ENCODE measurements at places on chromosomes 3 and 15. TPM values are rescaled to one million over a fixed set of nuclear protein-coding genes. Genes with fewer than 3 reads are reported as not detected.

DNA sequence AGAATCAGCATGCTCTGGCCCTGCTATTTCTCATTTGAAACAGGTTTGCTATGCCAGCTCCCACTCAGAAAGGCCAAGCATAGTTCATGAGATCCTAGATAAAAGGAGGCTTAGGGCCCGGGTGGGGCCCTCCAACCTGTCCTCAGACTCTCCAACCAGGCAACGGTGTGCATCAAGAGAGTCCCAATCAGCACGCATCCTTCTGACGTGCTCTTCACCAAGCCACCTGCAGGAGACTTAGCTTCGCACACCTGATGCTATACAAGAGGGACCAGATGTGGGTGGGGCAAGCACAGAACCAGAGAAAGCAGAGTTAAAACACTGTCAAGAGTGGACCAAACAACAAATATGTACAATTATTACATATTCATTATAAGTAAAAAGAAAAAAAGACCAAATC lies 17.3 kb downstream of the STIMATE start:
- no peak overlapping the region for H3K27ac ChIP-seq
- no peaks in the 10 kb centered on the region for H3K27me3 ChIP-seq
- H3K36me3 ChIP-seq: peaks cover 8% of the 10 kb centered on the region
- no peaks in the 10 kb centered on the region for H3K4me1 ChIP-seq
- DNase-seq: no peak

DNA sequence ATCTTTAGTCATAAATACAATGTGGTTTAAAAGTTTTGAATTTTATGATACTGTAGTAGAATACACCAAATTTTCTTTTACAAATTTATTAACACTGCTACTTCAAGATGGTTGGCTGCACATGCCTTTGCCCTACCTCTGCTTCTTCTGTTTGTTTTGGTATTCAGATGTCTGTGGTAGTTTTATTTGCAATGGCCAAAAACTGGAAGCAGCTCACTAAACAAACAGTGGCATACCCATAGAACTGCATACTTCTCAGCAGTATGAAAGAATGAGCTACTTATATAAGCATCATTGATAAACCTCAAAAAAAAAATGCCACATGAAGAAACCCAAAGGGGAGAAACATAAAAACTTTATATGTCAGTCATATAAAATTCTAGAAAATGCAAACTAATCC lies 19.5 kb downstream of the ARIH2 start:
- H3K27me3 ChIP-seq: no peaks in the 10 kb centered on the region
- no peak overlapping the region for H3K4me3 ChIP-seq
- peaks cover 4% of the 10 kb centered on the region for H3K4me1 ChIP-seq
- DNase-seq: no peak

- DNase-seq: no peak
- H3K4me3 ChIP-seq: no peak overlapping the region
- H3K4me1 ChIP-seq: no peaks in the 10 kb centered on the region
- no peak overlapping the region for H3K27ac ChIP-seq
- H3K36me3 ChIP-seq: no peaks in the 10 kb centered on the region
Observed at GRCh38 chr15:88342666-88343065, 86.1 kb upstream of the NTRK3 start.

Gene TRPM1
- total RNA-seq: not detected

- no peaks in the 10 kb centered on the region for H3K27me3 ChIP-seq
- H3K4me3 ChIP-seq: no peak overlapping the region
- peaks cover 6% of the 10 kb centered on the region for H3K4me1 ChIP-seq
- no peak overlapping the region for H3K27ac ChIP-seq
Observed at GRCh38 chr15:52464478-52464877, 64.2 kb downstream of the MYO5A start.

DNA sequence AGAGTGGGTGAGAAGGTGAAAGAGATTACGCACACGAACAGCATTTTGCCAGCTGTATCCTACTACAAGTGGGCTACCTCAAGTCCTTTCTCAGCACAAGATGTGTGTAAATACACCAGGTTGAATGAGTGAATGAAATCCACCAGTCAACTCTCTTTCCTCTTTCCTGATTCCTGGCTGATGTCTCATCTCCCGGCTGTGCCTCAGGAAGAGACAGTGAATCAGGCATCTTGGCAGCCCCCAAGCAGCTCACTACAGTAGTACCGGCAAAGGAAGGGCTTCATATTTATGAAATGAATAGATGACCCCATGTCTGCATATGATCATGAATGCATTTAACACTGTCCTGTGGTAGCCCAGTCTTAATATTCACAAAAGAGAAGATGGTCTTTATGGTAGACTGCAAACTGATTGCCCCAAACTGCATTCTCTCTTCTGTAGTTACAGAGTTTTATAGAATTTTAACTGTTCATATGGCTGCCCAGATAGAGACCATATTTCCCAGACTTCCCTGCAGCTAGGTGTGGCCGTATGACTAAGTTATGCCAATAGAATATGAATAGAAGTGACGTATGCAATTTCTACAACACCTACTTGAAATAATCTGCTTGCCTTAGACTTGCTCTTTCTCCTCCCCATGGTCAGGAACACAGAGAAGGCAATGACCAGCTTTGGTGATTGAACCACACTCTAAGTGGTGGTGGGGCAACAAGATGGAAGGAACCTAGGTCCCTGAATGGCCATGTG lies 22.7 kb downstream of the MGLL start:
- peaks cover 42% of the 10 kb centered on the region for H3K4me1 ChIP-seq
- H3K27me3 ChIP-seq: no peaks in the 10 kb centered on the region
- H3K36me3 ChIP-seq: no peaks in the 10 kb centered on the region
- peak; percentile 65 for DNase-seq
- H3K27ac ChIP-seq: peak overlapping the region; percentile 37

- no peaks in the 10 kb centered on the region for H3K27me3 ChIP-seq
- DNase-seq: no peak
- H3K27ac ChIP-seq: no peak overlapping the region
- no peaks in the 10 kb centered on the region for H3K36me3 ChIP-seq
- peaks cover 39% of the 10 kb centered on the region for H3K4me1 ChIP-seq
Observed at GRCh38 chr15:70199124-70199482, 101.4 kb upstream of the TLE3 start.

Gene ZNF501
- 0.40 TPM for total RNA-seq

GRCh38 chr15:79430901-79431635 lies 1.1 kb upstream of the MINAR1 start:
- H3K27ac ChIP-seq: no peak overlapping the region
- peak overlapping the region; percentile 12 for H3K4me3 ChIP-seq
- no peaks in the 10 kb centered on the region for H3K36me3 ChIP-seq
- DNase-seq: no peak
- no peaks in the 10 kb centered on the region for H3K4me1 ChIP-seq
